ENCODE measurements at places on chromosomes 4 and X. TPM values are rescaled to one million over a fixed set of nuclear protein-coding genes. Genes with fewer than 3 reads are reported as not detected.

DNA sequence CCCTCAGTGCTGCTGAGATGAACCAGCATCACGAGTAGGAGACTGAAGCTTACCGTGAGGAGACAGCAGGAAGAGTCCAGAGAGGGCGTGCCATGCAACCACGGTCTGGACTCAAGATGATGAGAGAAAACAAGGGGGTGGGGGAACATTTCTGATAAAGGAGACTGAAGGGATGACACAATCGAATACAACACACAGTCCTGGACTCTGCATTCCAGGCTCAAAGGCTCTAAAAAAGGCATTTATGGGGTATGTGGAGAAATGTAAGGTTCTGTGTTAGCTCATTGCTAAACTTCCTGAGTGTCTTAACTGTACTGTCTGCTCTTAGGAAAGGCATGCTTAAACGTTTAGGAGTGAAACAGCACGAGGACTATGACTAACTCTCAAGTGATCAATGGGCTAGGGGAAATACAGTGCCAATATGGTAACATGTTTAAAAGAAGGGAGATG lies 20.6 kb upstream of the IRAK1 start:
- no peak for DNase-seq

- peak; percentile 85 for DNase-seq
Observed at GRCh38 chr4:78059524-78059889, 2.4 kb downstream of the FRAS1 start.

DNA sequence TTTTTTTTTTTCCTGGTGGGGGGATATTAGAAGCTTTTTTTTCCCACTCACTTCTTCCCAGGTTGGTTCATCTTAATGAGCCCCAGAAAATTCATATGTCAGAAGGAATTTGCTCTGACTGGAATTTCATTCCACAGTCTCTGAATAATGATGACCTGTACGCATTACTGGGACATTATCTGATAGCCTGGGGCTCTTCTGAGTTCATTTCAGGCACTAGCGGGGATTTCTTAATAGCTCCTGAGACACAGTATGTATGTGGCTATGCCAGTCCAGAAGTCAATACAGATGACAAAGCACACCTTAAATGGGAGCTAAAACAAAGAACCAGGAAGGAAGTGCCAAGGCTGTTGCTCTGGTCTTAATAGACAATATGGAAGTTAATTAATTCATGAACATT lies 295.2 kb upstream of the IGFBP7 start:
- no peak for DNase-seq

GRCh38 chr4:5340991-5341451 lies 289.7 kb downstream of the STK32B start:
- no peak for DNase-seq

DNA sequence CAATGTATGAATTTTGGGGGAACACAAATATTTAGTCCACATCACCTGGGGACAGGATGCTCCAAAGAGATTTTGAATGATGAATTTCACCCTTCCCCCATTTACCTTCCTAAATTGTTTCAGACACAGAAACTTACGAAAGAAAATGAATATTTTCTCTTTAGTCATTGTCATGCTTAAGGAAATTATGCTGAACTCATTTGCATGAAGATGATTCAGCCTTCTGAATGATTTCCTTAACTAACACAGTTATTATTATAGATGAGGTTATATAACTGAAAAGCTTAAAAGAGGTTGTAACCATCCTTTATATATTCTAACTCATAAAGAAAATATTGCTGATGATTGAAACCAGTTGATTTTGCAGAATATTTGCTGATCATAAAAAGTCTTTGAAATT lies 61.1 kb downstream of the KCNIP4 start:
- DNase-seq, result no peak

DNA sequence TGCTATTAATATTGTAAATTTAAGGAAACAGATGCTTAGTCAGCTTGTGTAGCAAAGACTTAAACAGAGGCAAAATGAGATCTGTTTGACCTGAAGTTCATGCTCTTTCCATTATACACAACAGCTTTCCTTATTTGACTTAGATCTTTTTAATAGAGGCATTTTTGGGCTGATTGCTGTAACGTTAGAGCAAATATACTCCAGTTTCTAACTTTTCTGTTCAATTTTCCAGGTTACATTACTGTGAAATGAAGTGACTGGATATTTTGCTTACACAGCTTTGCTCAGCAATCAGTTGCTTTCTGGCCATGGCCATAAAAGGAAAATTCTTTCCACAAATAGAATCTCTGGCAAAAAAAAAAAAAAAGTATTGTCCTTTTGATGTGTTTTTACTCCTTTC lies 146.2 kb downstream of the PCDH7 start:
- no peak for DNase-seq

DNA sequence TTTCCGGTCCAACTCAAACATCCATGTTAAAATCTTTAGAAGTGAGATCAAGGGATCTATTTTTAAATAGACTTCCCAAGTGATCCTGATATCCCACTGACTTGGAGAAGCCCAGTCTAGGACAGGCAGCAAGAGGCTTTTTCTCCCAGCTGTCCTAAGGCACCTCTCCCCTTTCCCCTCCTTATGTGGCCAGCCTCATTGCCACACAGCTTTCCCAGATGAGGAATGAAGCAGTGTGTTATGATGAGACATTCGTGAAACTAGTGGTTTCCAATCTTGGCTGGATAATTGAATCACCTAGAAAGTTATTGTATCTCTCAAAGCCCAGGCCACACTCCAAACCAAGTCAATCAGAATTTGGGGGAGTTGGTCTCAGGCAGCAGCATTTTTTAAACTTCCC lies 16.8 kb upstream of the HSD17B13 start:
- DNase-seq, result no peak

GRCh38 chr4:99722006-99722405 lies 64.4 kb upstream of the C4orf54 start:
- no peak for DNase-seq

DNA sequence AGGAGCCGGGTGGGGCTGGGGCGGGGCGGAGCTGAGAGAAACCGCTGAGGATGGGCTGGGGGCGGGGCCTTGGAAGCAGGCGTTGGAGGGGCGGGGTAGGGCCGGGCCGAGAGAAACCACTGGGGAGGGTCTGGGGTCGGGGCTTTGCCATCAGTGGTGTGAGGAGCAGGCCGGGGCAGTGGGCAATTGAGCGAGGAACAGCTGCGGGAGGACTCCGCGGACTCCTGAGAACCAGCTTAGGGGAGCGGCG lies 1.3 kb upstream of the EOLA2 start:
- no peak for DNase-seq

- no peak for DNase-seq
Observed at GRCh38 chrX:17737986-17738713, 857 bp downstream of the SCML1 start.

- DNase-seq, result no peak
Observed at GRCh38 chr4:138223231-138223910, 18.8 kb downstream of the SLC7A11 start.

GRCh38 chr4:12576409-12576808 lies 907.7 kb downstream of the RAB28 start:
- DNase-seq, result no peak

DNA sequence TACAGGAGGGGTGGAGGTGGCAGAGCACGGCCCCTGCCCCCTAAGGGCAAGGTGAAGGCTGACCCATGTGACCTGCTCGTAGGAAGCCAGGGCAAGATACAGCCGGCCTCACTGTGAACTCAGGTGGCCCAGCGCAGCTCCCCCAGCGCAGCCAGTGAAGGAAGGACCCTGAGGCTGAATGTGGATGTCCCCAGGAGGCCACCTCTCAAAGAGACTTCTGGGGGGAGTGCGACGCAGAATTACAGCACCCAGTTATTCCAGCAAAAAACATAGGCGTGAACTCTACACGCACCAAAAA lies 52.6 kb downstream of the ZFYVE28 start:
- no peak for DNase-seq

- no peak for DNase-seq
Observed at GRCh38 chr4:77758804-77759203, 60.4 kb downstream of the CNOT6L start.

DNA sequence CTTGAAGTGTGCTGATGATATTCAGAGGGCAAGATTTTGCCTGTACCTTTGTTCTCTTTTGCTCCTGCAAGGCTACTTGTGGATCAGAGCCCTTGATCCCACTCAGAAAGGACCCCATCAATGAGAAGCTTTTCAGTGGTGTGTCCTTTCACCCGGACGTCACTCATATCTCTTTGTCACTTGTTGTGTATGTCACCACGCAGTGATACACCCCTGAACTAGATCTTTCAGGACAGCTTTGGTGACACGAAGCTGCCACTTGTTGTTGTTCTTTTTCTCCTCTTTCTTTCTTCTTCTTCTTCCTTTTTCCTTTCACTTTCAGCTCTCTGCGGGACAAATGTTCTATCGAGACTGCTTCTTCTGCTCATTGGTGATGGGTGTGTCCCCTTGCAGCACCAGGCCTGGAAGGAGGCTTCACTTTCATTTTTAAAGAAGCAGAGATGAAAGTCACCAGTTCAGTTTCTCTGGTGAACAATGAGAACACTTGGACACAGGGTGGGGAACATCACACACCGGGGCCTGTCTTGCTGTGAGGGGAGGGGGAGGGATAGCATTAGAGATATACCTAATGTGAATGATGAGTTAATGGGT lies 83.6 kb downstream of the NBDY start:
- no peak for DNase-seq

GRCh38 chrX:148940411-148940996 lies 440.1 kb downstream of the AFF2 start:
- DNase-seq, result no peak

GRCh38 chr4:71189471-71189870 lies 149.3 kb upstream of the SLC4A4 start:
- DNase-seq, result no peak

- DNase-seq, result no peak
Observed at GRCh38 chr4:26418107-26418506, 72.2 kb downstream of the CCKAR start.

The ATP8A1 gene
- polyA plus RNA-seq, result 32.4 TPM

The ASB12 gene
- polyA plus RNA-seq, result 0.48 TPM

The FAM241A gene
- polyA plus RNA-seq, result 1.5 TPM

The F8A2 gene
- polyA plus RNA-seq, result not detected

The RNF212 gene
- polyA plus RNA-seq, result 19.2 TPM

The RBMXL3 gene
- not detected for polyA plus RNA-seq

The GIMD1 gene
- polyA plus RNA-seq, result not detected

The TBC1D8B gene
- 7.0 TPM for polyA plus RNA-seq

The TKTL2 gene
- polyA plus RNA-seq, result not detected

The FATE1 gene
- not detected for polyA plus RNA-seq

The GLRB gene
- 12.4 TPM for polyA plus RNA-seq

The NDUFC1 gene
- 101 TPM for polyA plus RNA-seq

Data from left renal pelvis (tissue), 4 donors.